ENCODE measurements at places on chromosomes 3 and 15.

- no peak for DNase-seq
Measured at GRCh38 chr15:39979606-39980005, 45.7 kb downstream of the EIF2AK4 start.

GRCh38 chr3:51705276-51706020 is 1.4 kb upstream of the GRM2 start:
- DNase-seq, result no peak

- no peak for DNase-seq
Measured at GRCh38 chr3:101926594-101927105, 77.3 kb downstream of the NFKBIZ start.

- no peak for DNase-seq
Measured at GRCh38 chr3:103453152-103453551, 1018.3 kb downstream of the ZPLD1 start.

GRCh38 chr15:94965593-94965992 is 734.2 kb downstream of the MCTP2 start:
- DNase-seq, result no peak

DNA sequence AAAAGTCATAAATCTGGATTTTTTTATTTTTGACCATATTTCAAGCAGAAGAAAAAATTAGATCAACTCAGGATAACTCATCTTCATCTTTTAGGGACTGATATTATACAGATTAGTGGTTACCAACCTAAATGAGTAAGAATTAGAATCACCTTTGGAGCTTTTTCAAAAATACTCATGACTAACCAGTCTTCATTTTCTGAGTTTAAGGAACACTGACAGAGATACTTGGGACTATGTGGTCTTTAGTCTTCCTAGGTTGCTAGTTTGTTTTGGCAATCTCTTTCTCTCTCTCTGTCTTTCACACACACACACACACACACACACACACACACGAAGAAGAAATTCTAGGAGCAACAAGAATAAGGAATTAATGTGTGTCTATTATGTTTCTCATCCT is 50.1 kb downstream of the TMOD3 start:
- DNase-seq, result no peak

DNA sequence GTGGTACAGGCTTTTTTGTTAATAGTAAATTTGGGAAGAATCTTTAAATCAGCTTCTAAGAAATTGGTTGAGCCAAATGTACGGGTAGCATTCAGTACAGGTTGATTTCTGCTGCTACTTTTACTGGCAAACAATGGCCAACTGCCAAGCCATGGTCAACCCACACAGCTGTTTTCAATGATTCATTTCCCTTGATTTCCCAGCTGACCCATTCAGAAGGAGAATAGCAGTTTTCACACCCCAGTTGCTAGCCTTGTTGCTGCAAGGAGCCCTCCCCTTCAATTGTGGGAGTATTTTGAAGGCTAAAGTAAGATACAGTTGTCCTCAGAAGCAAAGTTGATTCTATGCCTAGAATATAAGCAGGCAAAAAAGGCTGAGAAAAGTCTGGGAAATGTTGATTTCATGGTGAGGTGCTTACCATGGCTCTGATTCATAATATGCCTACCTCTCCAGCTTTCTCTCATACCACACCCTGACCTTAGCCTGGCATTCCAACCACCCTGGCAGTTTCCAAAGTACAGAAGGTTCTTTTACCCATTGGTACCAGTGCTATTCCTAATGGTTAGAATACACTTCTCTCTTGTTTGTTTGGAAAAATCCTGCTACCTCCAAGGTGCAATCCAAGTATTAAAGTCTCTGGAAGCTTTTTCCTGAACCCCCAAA is 320.3 kb upstream of the TGFBR2 start:
- DNase-seq, result peak; percentile 30

DNA sequence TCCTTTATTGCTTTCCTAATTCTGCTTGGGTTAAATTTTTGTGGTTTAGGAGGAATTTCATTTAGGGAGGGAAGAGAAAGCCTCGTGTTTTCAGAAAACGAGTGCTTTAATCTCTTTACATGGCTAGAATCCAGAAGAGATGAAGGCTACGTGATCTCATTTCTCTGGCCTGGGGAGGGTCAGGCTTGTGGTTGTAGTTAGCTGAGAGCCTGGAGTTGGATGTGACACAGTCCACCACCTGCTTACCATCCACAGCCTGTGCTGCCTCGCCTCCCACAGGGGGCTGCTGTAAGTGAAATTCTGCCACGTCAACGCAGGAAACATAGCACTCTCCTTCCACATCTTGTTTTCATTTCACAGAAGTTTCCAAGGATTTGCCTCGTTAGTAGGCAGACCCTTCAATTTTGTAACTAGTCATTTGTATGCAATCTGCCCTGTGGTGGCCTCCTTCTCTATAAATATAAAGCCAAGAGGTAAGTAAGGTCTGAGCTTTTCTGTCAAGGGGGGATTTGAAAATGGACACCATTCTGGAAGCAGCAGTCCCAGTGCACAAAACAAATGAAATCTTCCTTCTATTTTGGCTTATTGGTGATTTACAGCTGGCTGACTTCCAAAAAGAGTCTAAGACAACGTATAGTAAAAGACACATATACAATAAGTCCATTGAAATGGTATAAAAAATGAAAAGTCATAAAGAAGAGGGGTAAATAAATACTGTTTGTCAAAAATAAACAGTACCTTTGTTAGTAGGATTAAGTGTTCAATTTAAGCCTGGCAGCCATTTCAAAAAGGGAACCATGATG is 3.4 kb downstream of the GXYLT2 start:
- no peak for DNase-seq

DNA sequence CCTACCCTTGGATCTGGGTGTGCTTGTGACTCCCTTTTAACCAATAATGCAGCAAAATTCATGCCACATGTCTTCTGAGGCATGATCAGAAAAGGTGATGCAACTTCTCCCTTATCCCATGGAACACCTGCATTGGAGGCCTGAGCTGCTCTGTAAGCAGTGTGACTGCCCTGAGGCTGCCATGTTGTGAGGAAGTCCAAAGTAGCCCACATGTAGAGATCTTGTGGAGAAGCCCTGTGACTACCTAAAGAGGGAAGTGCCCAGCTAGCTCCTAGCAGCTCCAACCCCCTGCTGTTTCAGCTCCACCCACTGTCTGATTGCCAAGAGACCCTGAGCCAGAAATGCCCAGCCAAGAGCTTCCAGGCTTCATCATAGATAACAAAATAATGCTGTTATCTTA is 6.4 kb upstream of the NR1D2 start:
- DNase-seq, result peak; percentile 60

Data from hematopoietic multipotent progenitor cell treated with erythropoietin and hydrocortisone succinate and interleukin-3 and kit ligand, for 4 days (in vitro differentiated cells).